CD4-positive, alpha-beta T cell (primary cell): ENCODE measurements at places on chromosomes 6 and 20.

- no peak for DNase-seq
Measured at GRCh38 chr6:17584241-17584803, 15.8 kb upstream of the FAM8A1 start.

DNA sequence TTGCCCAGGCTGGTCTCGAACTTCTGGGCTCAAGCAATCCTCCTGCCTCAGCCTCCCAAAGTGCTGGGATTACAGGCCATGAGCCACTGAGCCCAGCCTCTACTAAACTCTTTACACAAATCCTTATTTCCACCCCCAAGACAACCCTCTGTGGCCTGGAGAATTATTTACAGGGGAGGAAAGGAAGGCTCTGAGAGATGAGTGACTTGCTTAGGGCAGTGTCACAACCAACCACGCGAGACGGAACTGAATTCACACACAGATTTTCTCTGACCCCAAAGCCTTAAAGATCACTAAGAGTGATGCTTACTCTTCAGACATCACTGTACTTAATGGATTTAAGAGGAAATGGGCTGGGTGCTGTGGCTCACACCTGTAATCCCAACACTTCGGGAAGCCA is 86.2 kb downstream of the RIPOR3 start:
- no peak for DNase-seq

- DNase-seq = no peak
Measured at GRCh38 chr6:88623531-88623930, 339.9 kb downstream of the RNGTT start.

DNA sequence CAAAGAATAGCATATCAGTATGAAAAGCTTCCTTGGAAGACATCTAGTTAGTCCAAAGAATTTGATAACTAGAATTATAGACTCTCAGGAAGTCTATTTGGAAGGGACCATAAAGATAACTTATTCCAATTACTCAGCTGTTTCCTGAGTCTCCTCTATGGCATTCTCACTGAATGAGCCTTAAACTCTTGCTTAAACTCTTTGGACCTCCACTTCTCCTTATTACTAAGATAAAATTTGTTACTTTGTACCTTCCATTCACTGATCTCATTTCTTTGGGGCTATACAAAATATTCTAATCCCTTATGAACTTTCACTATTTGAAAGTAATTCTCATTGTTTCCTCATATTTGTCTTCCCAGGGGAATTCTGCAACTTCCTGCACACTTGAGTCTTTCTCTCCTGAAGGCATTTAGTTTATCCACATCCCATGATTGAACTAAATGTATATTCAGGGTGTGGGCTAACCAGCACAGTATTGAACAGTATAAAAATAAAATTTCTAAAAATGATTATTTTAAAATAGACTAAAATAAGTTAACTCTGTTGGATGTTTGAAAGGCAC is 67.1 kb upstream of the NOTCH4 start:
- DNase-seq = no peak

DNA sequence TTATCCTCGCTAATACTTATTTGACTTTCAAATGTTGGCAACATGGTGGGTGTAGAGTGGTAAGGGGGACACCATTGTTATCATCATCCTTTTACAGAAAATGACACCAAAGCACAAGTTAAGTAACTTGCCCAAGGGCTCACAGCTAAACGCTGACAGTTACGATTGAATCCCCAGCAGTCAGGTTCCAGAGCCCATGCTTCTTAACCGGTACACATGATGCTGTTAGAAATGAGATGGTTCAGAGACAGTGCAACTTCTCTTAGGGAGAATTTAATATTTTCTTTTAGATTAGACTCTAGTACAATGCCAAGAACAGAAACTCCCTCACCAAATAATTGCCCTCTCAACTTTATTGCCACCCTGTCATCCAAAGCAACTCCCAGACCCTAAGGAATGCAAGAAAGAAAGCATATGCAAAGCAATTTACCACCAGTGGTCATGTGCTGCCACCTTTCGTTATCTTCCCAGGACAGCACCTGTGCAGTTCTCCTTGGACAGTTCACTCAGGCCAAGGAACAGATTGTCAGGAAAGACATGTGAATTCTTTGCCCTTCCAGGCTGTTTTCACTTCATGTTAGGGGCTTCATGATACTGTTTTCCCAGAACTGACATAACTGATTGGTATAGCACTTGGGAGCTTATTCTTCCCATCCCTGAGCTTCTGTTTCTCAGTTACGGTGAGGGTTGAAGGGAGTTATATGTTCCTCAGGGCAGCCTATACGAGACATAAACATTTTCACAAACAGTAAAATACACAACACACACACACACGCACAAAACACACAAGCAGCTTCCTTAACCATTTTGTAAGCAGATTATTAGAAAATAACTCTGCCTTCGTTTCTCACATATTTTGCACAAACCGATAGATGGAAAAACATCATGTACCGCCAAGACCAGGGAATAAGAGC is 5.1 kb downstream of the HLA-DMA start:
- no peak for DNase-seq

DNA sequence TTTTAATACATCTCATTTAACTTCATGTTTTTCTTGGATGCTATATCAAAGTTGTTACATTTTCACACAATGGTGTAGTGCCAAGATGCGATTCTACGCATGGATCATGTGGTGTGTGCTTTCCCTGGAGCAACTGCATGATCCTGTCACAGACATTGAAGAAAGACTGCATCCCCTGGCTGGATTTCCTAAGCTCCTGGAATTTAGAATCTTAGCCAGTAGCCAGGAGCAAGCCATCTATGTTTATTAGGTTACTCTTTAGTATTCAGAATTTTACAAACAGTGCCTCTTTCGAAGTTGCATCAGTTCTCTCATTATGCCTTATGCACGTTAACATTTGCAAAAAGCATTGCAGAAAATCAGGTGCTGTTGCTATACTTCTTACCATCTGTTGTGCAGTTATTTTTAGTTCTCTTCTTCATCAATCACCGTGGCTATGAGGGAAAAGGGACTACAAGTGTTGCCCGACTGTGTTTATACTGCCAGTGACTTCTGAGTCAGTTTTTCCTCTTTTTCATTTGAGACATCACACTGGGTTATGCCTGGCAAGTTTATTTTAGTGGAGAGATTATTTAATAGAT is 584.2 kb downstream of the BCKDHB start:
- no peak for DNase-seq

DNA sequence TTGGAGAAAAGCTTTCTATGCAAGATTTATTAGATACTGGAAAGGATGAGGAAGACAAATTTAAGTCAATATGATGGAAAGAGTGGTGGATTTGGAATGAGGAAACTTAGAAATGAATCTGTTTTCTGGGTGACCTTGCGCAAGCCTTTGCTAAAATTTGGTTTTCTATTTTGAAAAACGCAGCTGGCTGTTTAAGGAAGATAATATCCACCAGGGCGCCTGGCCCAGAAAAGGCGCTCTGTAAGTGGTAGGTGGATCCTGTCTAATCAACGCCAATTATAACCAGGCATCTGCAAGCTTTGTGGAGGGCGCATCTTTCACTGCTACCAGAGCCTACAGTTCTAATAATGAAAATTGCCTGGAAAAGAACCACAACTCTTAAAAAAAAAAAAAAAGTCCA is 398 bp upstream of the SPATS1 start:
- no peak for DNase-seq

DNA sequence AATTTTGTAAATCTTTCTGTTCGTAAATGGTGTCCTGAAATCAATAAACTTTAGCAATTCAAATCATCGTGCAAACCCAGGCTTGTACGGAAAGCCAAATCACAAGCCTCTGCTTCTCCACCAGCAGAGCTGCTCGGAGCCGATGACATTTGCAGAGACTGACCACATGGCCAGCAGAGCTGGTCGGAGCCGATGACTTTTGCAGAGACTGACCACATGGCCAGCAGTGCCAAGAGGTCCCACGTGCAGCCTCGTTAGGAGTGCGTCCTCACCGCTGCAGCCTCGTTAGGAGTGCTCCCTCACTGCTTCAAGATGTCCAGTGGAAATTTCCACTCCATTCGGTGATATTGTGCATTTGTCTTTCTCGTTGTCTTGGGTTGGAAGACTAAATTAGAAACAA is 28.5 kb downstream of the SMOC2 start:
- no peak for DNase-seq

DNA sequence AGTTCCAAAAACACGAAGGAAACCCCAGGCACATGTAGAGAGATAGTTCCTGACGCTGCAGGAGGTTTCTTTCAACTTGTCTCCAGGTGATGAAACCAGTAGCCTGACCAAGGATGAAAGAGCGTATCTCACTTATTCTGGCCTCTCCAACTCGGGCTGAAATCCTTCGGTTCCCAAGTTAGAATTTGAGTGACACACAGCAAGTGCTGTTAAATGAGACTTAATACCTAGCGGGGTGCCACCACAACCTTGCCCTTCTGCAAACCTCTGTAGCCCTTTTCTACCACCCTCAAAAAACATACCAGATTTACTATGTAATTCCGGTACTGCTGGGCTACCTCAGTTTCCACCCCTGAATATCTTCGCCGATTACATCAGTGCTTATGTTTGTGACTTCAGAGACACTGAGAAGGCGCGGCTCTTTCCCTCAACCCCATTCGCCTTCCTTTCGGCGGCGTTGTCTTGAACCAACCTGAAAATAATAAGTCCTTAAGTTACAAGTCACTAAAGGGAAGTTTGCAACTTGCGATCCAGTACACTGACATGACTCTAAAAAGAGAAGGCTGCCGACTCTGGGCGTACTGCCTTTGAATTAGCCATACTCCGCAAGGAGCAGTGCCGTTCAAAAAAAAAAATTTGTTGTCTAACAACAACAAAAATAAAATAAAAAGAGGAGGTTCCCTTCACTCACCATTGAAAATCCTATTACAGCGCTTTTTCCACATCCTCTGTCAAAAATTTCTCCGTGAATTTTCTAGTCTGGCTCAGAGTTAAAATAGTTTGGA is 194.9 kb upstream of the ZNF184 start:
- DNase-seq = no peak

DNA sequence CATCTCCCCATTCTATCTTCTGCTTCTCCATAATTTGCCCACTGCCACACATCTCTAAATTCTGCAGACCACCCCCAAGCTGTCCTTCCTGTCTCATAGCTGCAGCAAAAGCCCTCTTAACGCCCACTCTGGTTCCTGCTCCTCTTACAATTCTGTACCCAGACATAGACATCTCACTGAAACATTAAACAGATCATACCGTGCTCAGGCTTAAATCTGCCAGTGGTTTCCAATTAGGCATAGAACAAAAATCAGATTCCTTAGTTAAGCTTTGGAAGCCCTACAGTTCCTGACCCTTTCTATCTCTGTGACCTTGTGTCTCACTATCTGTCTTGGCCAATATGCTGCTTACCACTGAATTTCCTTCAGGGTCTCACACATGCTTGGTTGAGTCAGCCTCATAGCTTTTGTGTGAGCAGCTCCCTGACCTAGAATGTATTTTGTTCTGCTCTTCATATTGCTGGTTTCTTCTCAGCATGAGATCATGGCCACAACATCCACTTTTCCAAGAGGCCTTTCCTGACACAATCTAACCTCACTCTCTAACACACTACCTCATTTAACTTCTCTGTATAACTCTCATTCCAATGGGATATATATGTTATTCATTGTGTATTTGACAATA is 749.7 kb downstream of the MAFB start:
- DNase-seq = no peak

DNA sequence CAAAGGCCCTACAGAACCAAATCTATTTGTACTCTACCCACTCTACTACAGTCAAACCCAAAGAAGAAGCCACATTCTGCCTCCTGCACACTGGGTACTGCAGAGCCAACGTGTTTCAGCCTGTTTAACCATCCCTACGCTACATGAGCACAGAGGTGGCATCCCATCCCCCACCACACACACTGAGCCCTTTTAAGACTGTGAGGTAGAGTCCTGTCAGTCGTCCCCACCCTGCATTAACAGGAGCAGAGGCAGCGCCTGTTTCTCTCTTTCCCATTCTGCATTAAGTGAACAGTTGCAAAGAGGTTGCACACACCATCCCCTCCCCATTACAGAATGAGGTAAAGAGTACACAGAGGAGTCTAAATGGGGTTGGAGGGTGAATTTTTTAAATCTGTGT is 5.2 kb upstream of the RSPH4A start:
- no peak for DNase-seq

DNA sequence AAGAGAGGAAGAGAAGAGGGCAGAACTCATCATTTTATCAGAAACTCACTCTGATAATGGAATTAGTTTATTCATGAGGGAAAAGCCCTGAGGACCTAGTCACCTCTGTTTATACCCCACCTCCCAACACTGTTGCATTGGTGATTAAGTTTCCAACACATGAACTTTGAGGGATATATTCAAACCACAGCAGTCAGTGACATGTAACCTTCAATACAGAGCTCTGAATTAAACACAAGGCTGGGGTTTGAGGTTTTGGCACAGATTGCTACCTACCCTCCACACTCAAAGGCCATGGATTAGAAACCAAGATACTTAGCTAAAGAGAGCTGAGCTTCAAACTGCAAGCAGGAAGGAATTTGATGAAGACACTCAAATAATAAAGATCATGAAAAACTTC is 48.5 kb upstream of the MOCS1 start:
- no peak for DNase-seq

- no peak for DNase-seq
Measured at GRCh38 chr6:90575267-90575666, 11.6 kb downstream of the MAP3K7 start.

DNA sequence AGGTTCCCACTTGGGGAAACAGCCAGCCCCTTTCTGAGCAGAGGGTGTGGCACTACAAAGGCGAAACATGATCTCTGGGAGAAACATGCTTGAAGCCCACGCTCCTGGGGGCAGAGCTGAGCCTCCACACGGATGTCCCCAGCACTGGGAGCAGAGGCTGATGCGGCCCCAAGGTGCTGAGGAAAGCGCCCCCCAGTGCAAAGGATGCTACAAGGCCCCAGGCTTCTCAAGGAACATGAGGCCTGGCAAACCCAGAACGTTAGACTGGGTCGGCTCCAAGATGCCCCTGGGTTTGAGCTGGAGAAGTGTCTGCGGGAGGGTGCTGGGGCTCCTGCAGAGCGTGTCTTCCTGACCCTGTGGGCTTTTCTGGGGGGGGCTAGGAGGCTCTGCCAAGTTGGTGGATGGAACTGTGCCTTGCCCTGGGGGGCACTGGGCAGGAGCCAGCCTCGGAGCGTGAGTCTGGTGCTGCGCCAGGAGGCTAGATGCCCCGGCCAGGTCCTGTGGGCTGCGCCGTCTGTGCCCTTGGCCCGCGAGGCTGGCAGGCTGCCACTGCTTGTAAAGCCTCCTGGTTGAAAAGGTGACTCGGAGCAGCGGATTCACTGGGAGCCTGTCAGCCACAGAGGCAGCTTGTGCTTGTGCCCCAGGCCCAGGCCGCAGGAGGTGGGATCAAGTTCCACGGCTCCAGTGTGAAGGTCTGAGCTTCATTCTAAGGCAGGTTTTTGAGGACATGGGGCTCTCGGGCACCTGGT is 8.1 kb downstream of the SYNJ2 start:
- DNase-seq = no peak

- DNase-seq = no peak
Measured at GRCh38 chr6:6002848-6003620, 3.7 kb downstream of the NRN1 start.

DNA sequence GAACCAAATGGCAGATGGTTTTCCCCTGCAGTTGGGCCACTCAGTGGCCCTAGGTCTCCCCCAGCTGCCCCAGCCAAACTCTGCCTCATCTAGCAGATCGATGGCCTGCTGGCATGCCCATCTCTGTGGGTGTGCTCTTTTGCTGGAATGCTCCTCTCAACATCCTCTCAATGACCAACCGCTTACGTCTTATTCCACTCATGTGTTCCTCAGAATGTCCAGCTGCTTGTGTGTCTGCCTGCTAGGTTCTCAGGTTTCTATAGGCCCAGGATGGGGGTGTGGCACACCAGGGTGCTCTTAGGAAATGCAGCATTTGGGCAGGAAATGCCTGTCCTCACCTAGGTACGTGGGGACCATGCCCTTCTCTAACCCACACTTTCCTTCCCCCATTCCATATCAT is 509.9 kb upstream of the SYNCRIP start:
- DNase-seq = no peak
